ENCODE measurements at places on chromosomes 2 and 18.
A peak's percentile ranks its signal among the peaks of the same experiment; 100 is the strongest.

DNA sequence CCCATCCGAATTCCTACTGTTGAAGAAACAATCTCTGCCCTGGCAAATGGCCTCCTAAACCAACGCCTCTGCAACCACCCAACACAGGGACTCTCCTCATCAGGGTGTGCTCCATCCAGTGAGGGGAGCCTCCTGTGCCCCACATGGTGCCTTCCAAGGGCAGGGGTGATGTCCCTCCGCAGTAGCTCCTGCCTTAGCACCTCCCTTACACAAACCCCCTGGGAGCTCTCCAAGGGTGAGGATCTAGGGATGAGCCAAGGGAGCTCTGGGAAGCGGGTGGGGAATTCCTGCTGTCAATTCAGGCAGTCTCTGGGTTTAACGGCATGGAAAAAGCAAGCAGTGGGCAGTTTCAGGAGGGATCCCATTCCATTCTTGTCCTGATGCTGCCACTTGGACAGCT lies 3.8 kb downstream of the GALNT14 start:
- no peak for DNase-seq

DNA sequence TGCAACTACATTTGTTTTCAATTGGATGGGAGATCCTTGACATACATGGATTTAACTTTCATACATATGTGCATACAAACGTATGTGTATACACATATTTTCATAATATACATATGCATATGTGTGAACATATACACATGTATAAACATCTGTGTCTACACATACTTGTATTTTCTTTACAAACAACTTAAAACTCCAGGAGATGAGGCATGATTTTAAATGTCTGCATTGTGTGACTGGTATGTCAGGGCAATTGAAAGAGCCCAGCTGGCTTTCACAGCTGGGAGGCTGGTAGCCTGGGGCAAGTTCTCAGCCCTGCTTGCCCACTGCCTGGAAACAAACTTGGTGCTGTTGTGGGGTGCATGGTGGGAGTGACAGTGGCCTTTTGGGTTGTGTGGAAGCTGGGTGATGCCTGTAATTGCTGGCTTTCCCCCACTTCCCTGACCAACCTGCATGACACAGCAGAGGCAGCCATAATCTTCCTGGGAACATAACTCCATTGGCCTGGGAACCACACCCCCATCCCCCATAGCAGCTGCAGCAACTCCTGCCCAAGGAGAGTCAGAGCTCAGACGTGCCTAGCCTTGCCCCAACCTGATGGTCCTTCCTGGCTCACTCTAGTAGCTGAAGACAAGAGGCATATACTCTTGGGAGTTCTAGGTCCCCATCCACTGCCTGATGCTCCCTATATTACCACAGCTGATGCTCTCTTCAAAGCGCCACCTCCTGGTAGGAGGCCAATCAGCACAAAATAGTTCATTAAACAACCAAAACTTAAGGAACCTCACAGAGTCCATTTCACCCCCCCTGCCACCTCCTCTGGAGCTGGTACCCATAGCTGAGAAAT lies 158.3 kb downstream of the CERS6 start:
- DNase-seq, result no peak

- DNase-seq, result peak; percentile 42
These were observed 76.9 kb upstream of the AGAP1 start for GRCh38 chr2:235416858-235417499.

- DNase-seq, result no peak
These were observed 269.0 kb downstream of the TCF4 start for GRCh38 chr18:55318951-55319441.

DNA sequence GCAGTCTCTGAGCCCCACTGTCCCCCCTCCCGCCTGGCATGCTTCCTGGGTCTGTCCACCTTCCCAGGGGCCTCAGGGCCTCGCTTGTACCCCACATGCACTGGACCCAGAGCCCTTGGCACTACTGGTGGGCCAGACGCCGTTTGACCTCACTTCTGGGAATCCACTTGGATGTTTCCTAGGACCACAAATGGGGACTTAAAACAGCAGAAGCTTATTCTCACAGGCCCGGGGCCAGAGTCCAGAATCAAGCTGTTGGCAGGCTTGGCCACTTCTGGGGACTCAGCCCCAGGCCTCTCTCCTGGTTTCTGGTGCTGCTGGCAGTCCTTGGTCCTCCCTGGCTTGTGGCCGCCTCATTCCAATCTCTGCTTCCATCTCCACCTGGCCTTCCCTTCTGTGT lies 19.6 kb downstream of the ANO7 start:
- DNase-seq, result no peak

DNA sequence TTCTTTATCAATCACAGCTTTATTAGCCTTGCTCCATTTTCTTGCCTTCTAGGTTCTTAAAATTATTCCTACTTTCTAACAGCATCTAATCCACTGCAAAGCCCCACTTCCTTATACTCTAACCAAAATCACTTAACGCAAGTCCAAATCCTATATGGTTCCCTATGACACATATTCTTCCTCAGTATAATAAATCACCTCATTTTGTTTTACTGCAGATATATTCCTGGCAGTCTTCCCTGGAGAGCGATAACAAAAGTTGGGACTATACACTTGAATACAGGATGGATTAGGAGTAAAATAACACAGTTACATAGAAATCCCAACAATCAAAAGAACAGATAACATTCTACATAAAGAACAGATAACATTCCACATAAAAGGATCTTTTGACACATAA lies 144.8 kb downstream of the ATAD2B start:
- no peak for DNase-seq

DNA sequence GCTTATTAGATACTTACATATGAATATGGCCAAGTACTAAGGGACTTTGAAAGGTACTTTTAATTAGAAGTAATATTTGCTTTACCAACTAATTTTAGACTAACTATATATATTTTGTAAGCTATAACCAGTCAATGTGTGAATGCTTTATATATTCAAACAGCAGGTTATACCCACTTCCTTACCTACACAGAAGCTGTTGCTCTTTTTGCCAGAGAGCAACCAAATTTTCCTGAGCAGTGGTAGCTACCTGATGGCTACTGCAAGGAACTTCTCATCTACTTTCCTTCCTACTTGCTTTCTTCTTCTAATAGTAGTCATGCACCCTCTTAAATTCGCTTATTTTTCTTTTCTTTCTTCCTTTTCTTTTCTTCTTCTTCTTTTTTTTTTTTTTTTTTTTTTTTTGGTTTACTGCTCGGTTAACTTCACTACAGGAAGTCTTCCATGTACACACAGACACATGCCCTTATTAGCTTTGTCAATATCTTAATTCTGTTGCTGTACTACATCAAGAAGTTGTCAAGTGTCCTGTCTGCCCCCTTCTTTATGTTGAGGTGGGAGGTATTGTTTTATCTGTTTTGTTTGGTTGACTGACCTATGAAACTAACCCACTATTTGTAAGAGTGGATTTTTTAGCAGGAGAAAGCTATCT lies 95.0 kb downstream of the EPC2 start:
- no peak for DNase-seq

DNA sequence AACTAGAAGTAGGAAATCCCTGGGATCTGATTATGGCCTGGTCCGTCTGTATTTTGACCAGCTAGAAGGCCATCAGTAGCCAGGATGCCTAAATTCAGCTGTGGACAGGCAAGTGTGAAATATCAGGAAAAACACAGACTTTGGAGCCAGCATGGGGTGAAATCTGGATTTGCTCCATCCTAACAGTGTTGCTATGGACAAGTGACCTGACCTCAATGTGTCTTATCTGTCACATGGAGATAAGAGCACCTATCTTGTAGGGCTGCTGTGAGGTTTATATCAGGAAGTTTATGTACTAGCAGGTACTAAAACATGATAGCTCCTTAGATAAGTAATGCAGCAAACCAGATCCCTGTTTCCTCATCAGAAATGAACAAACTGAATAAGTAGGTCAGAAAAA lies 460.4 kb downstream of the STK39 start:
- peak; percentile 26 for DNase-seq

- DNase-seq, result no peak
These were observed 6.7 kb upstream of the TNFAIP6 start for GRCh38 chr2:151350579-151351195.

DNA sequence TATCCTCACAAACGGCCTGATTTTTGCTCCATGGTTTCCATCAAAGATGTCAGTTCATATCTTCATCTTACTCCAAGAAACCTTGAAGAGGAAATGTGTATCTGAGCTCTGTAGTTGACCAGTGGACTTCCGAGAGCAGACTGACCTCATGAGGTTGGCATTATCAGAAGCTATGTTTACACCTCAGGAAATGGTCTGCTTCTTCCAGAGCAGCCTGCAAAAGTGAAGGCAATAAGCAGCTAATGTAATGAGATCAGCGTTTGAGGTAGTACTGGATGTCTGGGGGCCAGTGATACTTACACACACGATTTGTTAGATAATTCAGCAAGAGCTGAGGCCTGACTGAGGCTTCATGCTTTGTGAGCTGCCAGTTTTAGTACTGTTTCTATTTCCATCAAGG lies 189.7 kb downstream of the LRRTM1 start:
- DNase-seq, result no peak

DNA sequence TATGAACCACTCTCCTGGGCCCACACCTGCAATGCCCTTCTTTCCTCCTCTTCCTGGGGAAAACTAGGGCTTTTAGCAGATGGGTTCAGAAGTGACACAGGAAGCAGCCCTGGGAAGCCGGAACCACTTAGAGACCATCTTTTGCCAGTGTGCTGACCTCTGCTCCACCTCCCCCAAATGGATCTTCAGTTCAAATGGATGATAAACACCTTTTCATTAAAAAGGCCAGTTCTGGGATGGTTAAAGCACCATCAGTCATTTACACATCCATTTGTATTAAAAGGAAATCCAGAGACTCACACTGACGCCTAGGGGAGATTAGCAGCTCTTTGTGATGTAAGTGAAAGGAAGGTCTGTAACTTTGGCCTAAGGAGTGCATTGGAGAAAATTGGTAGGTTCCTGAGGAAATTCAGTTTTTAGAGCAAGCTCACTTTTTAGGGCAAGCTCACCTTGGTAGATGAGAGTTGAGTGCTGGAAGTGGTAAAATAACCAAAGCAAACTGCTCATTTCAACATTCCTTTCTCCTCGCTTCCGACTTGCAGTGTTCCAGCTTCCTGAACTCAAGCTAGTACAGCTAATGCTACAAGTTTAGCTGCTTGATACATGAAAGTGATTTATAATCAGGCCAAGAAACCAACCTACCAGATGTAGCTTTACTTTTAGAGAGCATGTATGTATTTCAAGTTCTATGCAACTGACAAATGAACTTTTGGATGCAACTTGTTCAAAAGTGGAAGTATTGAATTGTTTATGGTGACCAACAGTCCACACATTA lies 47.7 kb downstream of the ACTR2 start:
- DNase-seq, result no peak

GRCh38 chr2:45964223-45964841 lies 312.9 kb downstream of the PRKCE start:
- peak; percentile 58 for DNase-seq

DNA sequence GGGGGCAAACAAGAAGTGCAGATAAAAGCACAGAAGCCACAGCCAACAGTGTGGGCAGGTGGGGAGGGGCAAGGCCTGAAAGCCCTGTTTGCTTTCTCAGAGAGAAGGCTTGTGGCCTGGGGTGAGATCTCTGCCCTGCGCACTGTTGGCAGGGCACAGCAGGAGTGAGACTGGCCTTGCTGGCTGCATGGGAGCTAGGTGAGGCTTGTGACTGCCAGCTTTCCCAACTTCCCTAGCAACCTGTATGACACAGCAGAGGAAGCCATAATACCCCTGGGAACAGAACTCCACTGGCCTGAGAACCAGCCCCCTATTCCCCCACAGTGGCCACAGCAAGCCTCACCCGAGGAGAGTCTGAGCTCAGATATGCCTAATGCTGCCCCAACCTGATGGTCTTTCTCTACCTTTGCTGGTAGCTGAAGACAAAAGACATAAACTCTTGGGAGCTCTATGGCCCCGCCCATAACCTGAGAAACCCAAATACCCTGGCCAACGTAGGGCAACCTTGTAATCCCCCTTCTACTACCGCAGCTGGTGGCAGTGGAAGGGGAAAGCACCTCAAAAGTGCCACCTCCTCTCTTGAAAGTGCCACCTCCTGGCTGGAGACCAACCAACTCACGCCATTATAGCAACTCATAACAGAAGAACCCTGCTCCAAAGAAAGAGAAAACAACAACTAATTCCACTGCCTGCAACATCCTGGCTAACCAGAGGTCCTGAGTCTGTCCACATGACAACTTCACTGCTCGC lies 44.4 kb downstream of the LCT start:
- no peak for DNase-seq

DNA sequence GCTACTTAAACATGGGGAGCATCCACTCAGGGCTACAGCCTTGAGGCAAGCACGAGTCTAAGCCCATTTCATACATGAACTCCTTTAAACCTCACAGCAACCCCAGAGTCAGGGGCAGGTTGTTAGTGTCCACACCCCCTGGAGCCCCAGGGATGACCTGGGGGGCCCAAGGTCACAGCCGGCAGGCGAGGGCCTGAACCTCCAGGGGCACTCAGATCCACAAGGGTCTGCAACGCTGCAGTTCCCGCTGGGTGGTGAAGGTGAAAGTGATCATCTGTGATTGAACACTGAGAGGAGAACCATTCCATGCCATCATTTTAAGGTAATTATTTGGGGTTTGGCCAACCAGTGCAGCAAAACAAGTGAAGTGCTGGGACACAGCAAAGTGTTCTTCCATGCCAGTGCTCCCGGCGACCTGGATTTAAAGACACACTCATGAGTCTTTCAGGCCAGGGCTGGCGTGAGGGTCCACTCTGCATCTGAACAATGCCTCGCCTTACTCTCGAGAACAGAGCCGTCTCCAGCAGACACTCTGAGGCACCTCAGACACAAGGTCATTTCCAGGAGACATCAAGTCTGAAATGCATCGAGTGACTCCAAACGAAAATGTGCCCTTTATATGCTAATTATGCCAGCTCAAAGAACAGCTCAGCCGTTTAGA lies 61.6 kb upstream of the SNTG2 start:
- no peak for DNase-seq

- DNase-seq, result no peak
These were observed 105.7 kb upstream of the LINC00305 start for GRCh38 chr18:64254399-64255093.

DNA sequence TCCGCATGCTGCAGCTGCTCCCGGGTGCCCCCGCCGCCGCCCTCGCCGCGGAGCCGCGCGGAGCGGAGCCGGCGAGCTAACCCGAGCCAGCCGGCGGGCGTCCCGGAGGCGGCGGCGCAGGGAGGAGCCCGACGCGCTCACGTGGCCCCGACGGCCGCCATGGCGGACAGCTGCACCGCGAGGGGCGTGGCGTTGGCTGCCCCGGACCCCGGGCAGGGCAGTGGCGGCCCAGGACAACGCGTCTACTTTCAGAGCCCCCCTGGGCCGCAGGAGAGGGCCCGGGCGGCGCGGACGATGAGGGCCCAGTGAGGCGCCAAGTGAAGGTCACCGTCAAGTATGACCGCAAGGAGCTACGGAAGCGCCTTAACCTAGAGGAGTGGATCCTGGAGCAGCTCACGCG lies 30.0 kb upstream of the CCNYL1 start:
- DNase-seq, result no peak

- DNase-seq, result no peak
These were observed 1.2 kb upstream of the ERFE start for GRCh38 chr2:238157506-238158017.

- DNase-seq, result no peak
These were observed 190.4 kb upstream of the ID2 start for GRCh38 chr2:8491296-8492027.

DNA sequence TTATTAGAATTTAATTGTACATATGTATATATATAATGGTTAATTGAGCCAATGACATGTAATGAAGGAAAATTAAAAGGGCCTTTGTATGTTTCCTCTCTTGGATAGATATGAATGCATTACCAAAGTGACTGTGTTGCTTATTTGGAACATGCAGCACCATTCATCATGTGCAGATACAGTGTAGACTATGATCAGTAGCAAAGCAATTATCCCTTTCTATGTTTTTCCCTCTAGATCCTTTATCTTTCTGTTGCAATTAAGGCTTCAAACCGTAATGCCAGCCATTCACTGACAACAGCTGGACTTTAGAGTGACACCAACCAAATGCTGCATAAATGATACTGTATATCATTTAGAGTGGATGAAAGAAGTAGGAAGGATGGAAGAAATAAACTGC lies 565.2 kb downstream of the NRXN1 start:
- DNase-seq, result no peak

Measured in hepatocyte (in vitro differentiated cells).